ENCODE measurements at places on chromosomes 2 and 18.

DNA sequence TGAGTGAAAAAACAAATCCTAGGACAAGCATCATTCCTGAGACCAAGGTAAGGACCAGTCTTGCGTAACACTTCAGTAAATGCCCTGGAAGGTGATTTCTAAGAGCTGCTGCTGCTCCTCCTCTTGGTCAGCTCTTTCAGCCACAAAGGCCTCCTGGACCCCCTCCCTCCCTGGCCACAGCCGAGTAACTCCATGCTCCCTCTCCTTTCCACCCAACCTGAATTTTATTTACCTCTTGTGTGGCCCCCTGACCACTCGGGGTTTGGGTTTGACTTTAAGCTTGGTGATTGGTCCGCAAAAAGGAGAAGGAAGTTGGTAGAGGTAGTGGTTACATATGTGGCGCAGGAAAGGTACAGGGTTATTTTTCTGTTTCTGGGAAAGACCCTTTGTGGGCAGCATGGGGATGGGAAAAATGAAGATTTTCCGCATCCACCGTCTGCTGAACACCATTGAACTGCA is 9.2 kb downstream of the HTRA2 start:
- no peak for DNase-seq

- no peak for DNase-seq
Observed at GRCh38 chr2:19702267-19702666, 199.5 kb downstream of the TTC32 start.

GRCh38 chr2:178479758-178480226 is 465 bp upstream of the PLEKHA3 start:
- DNase-seq = no peak

DNA sequence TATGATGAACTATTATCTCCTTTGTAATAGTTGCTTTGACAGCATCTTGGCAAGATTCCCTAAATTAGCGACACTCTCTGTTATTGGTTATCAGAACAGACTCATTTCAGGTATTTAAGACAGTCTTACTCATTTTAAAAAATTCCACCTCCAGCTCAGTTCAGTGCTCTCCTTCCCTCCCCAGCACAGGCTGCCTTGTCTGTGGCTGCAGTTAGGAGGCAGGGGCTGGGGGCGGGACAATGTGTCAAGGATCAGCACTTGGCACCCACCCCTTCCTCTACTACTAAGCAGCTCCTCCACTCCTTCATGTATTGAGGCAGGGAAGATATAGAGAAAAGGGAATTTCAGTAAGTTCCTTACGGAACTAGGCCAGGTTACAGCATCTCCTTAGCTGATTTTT is 85.0 kb downstream of the VSNL1 start:
- no peak for DNase-seq

DNA sequence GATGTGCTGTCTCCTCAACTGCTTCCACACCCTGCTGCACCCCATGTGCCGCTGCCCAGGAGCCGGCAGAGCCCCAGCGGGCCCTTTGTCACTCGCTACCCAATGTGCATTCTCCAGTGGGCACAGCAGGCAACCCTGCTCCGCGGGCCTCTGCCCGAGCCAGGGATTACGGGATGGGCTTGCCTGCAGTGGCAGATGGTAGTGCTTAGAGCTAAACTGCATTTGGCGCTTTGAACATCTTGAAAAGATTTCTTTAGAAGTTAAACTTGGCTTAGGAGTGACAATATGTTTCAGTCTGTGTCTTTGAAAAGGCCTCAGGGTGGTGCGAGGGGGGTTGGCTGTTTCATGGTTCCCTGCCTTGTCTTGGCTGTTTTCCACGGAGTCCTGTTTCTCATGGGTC is 84.0 kb upstream of the BOD1L2 start:
- no peak for DNase-seq

DNA sequence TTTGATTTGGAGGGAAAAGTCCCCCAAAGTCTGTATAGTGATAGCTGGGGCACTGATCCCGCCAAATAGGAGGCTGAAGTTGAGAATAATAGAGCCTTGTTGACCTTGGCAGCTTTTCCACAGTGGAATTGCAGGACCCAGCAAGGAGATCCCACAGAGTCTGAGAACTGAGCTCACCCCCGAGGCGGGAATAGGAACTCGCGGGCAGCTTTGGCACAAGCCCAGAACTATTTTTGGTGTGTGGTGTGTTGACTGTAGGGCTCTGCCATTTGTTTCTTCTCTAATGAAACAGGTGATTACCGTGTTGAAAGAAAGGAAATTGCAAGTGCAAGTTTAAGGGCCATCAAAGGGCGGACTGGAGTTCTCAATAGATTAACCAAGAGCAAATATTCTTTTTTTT is 34.0 kb downstream of the SH3RF3 start:
- no peak for DNase-seq

DNA sequence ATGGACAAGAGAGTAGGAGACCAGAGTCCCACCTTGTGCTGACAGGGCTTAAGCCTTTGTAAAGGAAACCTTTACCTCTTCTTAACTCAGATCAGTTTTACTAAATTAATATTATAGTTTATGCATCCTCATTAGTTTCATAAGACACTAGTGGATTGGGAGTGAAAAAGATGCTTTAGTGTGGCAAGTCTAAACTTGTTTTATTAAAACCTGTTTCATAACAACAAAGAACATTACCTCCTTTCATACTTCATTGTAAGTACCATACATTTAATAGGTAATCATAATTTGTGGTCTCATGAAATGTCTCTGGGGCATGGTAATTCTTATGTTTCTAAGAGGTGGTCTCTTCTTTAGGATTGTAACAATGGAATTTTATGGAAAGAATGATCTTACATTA is 63.4 kb downstream of the PIKFYVE start:
- DNase-seq = no peak

DNA sequence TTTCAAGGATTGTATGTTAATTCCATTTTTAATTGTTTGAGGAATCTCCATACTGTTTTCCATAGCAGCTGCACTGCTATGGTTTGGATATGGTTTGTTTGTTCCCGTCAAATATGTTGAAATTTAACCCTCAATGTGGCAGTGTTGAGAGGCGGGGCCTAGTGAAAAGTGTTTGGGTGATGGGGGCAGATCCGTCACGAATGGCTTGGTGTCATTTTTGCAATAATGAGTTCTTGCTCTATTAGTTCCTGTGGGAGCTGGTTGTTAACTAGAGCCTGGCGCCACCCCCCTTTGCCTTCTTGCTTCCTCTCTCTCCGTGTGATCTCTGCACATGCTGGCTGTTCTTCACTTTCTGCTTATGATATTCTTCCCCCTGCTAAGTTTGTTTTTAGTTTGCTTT is 71.4 kb upstream of the LDLRAD4 start:
- no peak for DNase-seq

DNA sequence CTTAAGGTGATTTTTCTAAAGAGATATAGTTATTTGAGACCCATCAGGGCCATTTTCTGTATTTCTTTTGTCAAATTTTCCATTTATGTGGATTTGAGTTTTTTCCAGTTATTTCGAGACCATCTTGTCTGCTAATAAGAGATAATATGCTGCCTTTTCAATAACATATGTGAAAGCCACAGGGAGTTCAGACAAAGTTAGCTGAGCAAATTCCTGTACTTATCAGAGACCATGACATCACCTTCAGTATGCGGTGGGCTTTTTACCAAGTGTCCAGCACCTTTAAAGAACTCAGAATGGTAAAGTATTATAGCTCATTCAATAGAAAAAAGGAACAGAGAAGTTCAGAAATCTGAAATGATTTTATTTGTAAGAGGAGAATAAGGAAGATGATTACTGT is 11.7 kb downstream of the MAPK4 start:
- DNase-seq = no peak

GRCh38 chr18:10475654-10476291 is 21.3 kb downstream of the APCDD1 start:
- no peak for DNase-seq

GRCh38 chr2:164009756-164010337 is 274.0 kb upstream of the FIGN start:
- DNase-seq = no peak
